K562 (cell line): ENCODE measurements at places on chromosomes 16 and 17.

- DNase-seq, result no peak
These were observed 44.0 kb downstream of the XPO6 start for GRCh38 chr16:28167730-28168129.

DNA sequence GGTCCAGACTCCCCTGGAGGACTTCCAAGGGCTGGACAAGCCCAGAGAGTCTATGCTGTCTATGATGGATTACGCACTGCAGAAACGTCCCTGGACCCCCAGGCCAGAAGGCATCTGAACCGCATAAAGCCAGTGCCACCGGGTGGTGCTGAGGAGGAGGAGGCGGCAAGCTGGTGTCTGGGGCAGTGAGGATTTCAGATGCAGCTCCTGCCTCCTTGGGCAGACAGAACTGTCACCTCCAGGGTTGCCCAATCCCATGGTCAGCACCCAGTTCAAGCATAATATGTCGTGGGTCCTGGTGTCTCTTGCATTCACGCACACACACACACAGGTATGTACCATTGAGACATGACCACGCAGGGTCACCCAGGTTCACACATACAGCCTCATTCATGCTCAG, 25.6 kb downstream of the RAP1GAP2 start:
- DNase-seq, result no peak

GRCh38 chr16:81061307-81061640, 15.8 kb downstream of the C16orf46 start:
- no peak for DNase-seq

GRCh38 chr16:10338426-10338825, 47.4 kb upstream of the ATF7IP2 start:
- no peak for DNase-seq

- DNase-seq, result no peak
These were observed 60.7 kb downstream of the WSB1 start for GRCh38 chr17:27354491-27355081.

DNA sequence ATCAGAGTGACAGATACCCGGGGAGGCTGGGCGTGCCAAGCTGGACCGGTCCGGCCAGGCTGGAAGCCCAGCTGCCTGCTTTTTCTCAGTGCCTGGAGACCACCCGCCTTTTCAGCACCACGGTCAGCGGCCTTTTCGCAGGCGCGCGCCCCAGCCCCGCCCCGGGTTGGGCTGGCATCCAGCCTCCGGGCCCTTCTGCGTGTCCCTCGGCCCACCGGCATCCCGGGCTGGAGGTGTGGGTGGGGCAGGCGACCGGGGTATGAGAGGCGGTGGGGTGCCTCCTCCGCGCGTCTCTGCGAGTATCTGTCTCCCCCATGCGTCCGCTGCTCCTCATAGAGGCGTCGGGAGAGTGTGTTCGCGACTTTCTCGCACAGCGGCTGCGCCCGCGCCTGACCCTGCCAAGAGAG, 102.5 kb downstream of the MRM1 start:
- DNase-seq, result peak; percentile 76

GRCh38 chr16:20441191-20441590, 10.1 kb upstream of the ACSM2A start:
- no peak for DNase-seq
